ENCODE measurements at places on chromosomes 16 and 17. TPM values are rescaled to one million over a fixed set of nuclear protein-coding genes. Genes with fewer than 3 reads are reported as not detected.

The KRT14 gene
- 738 TPM for total RNA-seq

The C17orf50 gene
- total RNA-seq: not detected

The NPIPA8 gene
- 3.5 TPM for total RNA-seq

The C17orf78 gene
- total RNA-seq: not detected

The MT4 gene
- total RNA-seq: not detected

The KRT12 gene
- not detected for total RNA-seq

The ST6GALNAC1 gene
- total RNA-seq: 1.7 TPM

The MAP3K14 gene
- 14.6 TPM for total RNA-seq

The CLUH gene
- 53.1 TPM for total RNA-seq

The RNF227 gene
- 12.5 TPM for total RNA-seq

The RIPOR1 gene
- 50.5 TPM for total RNA-seq

The MARCHF10 gene
- 0.10 TPM for total RNA-seq

The GAST gene
- not detected for total RNA-seq

The RNF222 gene
- 0.21 TPM for total RNA-seq

The CCDC43 gene
- total RNA-seq: 42.2 TPM

The DNAJA3 gene
- total RNA-seq: 71.3 TPM

The CA7 gene
- total RNA-seq: not detected

The SLFN13 gene
- 6.2 TPM for total RNA-seq

The DDX5 gene
- 400 TPM for total RNA-seq

The ALOX12B gene
- 0.72 TPM for total RNA-seq

The KRT23 gene
- total RNA-seq: 26.3 TPM

The HSF5 gene
- total RNA-seq: 0.21 TPM

The EXOC3L1 gene
- total RNA-seq: 3.6 TPM

Measured in tongue (tissue), 3 donors.